Upper lobe of right lung (tissue), 1 donor: ENCODE measurements at places on chromosomes 2 and 18.

- DNase-seq: no peak
Observed at GRCh38 chr2:175187378-175187777, 5.9 kb upstream of the ATP5MC3 start.

GRCh38 chr18:3524706-3525105 is 74.7 kb downstream of the TGIF1 start:
- DNase-seq: no peak

- DNase-seq: no peak
Observed at GRCh38 chr18:55504808-55505207, 83.2 kb downstream of the TCF4 start.

DNA sequence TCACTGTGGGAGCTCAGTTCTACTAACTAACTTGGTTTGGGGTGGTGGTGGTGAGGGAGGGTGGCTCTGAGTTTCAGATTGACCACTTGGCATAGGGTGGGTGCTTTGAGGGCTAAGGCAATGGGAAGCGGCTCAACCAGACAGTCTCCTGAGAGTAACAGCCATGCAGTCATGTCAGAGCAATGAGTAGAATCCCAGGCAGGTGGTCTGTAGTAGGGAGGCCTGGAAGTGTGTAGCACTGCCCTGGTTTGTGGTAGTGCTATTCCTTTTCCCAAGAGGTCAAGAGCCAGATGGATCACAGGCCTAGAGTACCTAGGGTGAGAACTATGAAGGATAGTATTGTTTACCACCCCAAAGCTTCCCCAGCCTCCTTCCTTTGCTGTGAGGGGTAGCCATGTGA is 18.7 kb upstream of the RAPH1 start:
- DNase-seq: no peak

DNA sequence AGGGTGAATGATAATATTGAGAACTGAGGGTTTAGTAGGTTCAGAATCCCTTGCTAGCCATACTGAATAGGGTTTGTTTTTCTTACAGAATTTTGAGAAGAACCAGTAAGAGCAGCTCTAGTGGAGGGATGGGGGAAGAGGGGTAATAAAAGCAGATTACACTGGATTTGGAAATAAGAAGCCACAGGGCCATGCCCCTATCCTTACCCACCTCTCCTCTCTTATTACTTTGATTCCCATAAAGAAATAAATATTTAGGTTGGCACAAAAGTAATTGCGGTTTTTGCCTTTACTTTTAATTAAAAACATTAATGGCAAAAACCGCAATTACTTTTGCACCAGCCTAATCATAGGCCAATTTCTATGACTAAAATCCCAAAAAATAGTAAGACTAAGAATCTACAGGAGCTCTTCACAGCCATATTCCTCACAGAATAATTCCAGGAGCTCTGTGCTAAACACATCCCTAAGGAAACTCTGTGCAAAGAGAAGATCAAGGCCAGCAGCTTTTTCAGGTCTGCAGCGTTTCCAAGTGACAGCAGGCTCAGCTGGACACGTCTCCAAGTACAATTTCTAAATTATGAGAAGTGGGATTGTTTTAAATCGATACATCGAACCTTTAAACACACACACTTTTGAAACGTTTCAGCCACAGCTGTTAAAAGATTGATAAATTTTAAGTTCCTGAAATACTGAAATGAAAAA is 58.4 kb upstream of the RTN4 start:
- no peak for DNase-seq

GRCh38 chr2:121565389-121566250 is 34.9 kb downstream of the RNU4ATAC start:
- no peak for DNase-seq

GRCh38 chr2:124296470-124296869 is 271.4 kb downstream of the CNTNAP5 start:
- no peak for DNase-seq

- DNase-seq: no peak
Observed at GRCh38 chr18:47893939-47894699, 36.3 kb downstream of the SMAD2 start.

DNA sequence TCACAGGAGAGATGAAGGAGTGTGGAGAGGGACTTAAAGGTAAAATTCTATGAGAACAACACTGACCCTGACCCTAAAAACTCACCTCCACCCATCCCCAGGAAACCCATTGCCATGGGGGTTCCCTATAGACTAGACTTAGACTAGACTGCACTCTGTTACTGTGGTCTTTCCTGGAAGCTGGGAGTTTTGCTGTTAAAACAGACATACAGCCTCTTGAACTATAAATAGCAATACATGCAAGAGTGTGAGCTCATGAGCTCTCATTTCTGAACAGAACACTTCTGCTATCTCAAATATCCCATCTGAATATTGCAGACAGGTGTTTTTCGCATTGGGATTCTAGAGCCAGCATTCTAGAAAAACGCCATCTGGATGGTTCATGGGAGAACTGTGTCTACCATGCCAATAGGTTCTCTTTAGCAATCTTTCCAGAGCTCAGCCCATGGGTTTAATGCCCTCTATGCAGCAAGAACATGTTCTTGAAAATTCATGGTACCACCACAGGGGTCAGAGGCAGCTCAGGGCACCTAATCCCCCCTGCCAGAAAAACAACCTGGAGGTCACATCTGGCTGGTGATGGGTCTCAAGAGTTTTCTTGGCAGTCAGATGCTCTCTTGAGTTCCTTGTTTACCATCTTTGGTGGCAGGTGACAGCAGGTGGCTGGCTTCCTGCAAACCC is 51.9 kb downstream of the SLC14A2 start:
- no peak for DNase-seq
